SK-N-SH (cell line): ENCODE measurements at places on chromosomes 7 and 10. TPM values are rescaled to one million over a fixed set of nuclear protein-coding genes. Genes with fewer than 3 reads are reported as not detected.

ANKRD16 gene
- 9.9 and 11.9 TPM in 2 replicates for polyA plus RNA-seq

GRCh38 chr7:16951483-16952080 is 69.8 kb upstream of the AGR3 start:
- no peak for DNase-seq

- DNase-seq, result no peak
Measured at GRCh38 chr10:85611746-85612377, 754.7 kb downstream of the GRID1 start.

- no peak for DNase-seq
Measured at GRCh38 chr7:116024826-116025809, 5.4 kb downstream of the TFEC start.

RARRES2 gene
- polyA plus RNA-seq, result 0.26 and 0.43 TPM in 2 replicates

GRCh38 chr10:62133618-62134017 is 135.0 kb downstream of the RTKN2 start:
- no peak for DNase-seq

EN2 gene
- 0.02 TPM in 1 of 2 replicates, not detected in the other for polyA plus RNA-seq

DNA sequence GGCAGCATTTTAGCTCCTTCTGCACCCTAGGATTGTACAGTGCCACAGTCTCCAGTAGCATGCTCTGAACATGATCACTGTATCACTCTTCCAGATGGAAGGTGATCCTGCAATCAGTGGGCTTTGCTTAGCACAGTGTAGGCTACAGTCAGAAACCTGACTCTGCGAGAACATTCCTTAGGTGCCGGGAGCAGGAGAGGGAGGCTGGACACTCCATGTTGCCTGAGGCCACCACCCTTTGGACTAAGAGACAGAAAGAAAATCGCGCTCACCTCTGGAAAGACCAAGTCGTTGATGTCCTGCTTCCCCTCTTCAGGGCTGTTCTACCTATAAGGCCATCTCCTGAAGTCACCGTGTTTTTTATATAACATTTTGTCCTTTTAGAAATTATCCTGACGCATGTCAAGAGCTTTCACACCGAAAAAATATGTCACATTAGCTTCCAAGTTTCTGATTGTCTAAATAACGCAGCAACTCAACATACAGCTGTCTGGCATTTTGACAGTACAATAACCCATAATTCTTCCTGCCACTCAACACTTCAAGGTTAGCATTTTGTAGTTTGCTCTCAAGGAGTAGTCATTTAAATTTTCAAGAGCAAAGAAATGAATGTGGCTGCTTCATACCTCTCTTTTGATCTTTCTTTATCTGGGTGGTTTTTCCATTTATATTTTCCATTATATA is 563.1 kb downstream of the LRMDA start:
- DNase-seq, result no peak

ADRA2A gene
- 0.02 TPM in 1 of 2 replicates, not detected in the other for polyA plus RNA-seq

DNA sequence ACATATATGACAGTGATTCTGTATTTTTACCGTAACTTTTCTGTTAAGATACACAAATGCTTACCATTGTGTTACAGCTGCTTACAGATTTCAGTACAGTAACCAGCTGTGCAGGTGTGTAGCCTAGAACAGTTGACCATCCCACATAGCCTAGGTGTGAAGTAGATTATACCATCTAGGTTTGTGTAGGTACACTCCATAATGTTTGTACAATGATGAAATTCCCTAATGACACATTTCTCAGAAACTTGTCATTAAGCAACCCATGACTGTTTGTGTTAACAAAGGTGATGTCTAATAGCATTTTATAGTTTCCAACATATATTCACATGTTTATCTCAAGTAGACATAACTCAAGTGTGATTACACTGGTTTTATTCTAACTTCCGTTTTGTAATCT is 218.5 kb downstream of the PLXDC2 start:
- no peak for DNase-seq

GRCh38 chr7:139901901-139902300 is 72.8 kb downstream of the TBXAS1 start:
- DNase-seq, result no peak

DNA sequence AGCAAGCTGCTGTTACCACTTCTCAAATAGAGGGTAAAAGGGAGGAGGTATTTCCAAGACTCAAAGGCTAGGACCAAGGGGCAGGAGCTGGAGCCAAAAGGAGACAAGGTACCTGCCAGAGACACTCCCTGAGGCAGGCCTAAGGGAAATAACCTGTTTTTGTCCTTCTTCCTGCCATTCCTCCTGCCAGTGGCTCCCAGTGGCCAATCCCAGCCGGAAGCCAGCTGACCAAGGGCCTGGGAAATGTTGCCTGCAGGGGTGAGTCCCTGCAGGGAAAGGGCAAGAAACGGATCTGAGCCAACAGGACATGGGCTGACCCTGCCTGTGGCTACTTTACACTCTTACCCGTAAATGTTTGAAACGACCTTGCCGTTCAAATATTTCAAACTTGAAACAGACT is 3.5 kb downstream of the CYTH3 start:
- no peak for DNase-seq

MARVELD1 gene
- 53.0 and 53.8 TPM in 2 replicates for polyA plus RNA-seq

GRCh38 chr7:40506158-40506557 is 371.4 kb downstream of the SUGCT start:
- peak; percentile 28 for DNase-seq

DNA sequence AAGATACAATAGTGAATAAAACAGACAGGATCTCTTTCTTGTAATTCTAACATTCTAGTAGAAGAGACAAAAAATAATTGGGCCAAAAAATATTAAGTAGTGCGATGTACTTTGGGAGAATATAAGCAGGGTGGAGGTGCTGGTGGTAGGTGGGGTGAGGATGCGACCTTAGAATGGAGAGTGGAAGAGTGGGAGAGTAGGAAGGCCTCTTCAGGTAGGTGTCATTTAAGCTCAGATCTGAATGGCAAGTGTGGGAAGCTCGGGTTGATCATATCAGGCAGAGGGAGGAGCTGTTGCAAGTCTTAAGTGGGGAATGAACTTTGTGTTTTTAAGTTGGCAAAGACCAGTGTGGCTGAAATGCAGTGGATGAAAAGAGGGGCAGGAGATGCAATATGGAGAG is 3.8 kb upstream of the IFRD1 start:
- no peak for DNase-seq

- DNase-seq, result peak; percentile 72
Measured at GRCh38 chr10:23439961-23440889, 1.4 kb downstream of the OTUD1 start.

INTS1 gene
- polyA plus RNA-seq, result 35.7 and 48.1 TPM in 2 replicates

MMP21 gene
- 0.02 TPM in 1 of 2 replicates, not detected in the other for polyA plus RNA-seq

URGCP gene
- polyA plus RNA-seq, result 22.9 and 23.1 TPM in 2 replicates

OR2A5 gene
- not detected in 2 replicates for polyA plus RNA-seq

GRCh38 chr7:131076032-131076431 is 251.6 kb upstream of the MKLN1 start:
- no peak for DNase-seq

- no peak for DNase-seq
Measured at GRCh38 chr10:81872206-81872862, 2.7 kb upstream of the NRG3 start.

DNA sequence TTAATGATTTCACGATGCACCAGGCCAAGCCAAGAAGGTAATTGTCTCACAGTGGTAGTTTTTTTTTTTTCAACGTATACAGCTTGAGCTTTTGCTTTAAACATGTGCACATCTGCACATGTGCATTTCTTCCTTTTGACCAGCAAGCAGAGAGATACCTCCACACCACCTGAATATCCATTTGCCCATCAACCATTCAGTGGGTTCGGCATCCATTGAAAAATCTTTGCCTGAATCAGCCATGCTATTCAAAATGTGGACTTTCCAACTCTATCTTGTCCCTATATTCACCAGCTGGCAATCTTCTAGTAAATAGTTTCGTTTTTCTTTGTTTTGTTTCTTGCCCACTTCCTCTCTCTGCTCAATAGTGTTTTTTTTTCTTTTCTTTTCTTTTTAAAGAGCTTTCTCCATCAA is 7.7 kb upstream of the TRA2A start:
- DNase-seq, result no peak

DNA sequence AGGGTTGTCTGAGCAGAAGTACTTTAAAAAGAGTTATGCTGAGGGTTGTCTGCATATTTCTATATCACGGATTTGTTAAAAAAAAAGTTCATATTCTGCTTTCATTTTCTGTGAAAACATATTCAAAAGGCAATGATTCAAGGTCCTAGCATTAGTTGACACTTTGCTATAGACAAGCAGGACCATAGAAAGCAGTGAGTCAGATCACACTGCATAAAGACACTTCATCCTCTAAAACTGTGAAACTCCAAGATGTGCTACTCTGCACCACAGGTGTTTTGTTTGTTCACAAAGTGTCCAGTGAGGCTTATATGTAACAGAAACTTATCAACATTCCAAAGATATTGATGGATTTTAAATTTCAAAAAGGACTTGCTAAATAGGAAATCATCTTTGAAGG is 47.0 kb downstream of the SPAM1 start:
- DNase-seq, result no peak

DNA sequence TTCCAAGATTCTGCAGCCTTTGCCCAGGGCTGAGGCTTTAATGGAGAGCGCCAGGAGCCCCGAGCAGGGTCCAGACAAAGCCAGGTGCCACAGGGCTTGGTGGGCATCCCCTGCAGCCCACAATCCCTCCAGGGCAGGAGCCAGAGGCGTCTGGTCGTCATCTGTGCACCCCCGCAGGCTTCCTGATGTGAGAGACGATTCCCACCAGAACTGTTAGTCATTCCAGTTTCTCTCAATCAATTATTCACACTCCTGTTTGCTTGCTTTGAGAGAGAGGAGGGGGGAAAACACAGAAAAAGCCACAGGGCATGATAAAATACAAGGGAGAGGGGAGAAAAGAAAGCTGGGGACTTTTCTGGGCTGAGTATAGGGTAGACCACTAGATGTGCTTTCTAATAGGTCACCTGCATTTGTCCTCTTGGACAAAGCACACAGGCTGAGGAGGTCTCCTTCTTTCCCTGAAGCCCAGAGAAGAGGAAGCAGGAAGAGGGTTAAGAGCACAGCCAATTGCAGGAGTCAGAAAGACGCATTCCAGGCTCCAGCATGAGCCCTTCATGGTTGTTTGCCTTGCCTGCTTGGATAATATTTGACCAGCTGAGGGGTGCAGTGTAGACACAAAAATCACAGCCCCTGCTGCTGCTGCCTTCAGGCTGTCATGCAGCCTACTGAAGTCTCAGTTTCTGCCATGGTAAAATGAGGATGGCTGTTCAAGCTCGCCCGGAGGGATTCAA is 194.4 kb downstream of the PLXNA4 start:
- peak; percentile 41 for DNase-seq
